Esophagus muscularis mucosa (tissue), 4 donors: ENCODE measurements at places on chromosomes 1 and 21. TPM values are rescaled to one million over a fixed set of nuclear protein-coding genes. Genes with fewer than 3 reads are reported as not detected.

- DNase-seq, result no peak
Measured at GRCh38 chr1:226408285-226409184, 642 bp upstream of the PARP1 start.

Gene C1orf87
- not detected for total RNA-seq

DNA sequence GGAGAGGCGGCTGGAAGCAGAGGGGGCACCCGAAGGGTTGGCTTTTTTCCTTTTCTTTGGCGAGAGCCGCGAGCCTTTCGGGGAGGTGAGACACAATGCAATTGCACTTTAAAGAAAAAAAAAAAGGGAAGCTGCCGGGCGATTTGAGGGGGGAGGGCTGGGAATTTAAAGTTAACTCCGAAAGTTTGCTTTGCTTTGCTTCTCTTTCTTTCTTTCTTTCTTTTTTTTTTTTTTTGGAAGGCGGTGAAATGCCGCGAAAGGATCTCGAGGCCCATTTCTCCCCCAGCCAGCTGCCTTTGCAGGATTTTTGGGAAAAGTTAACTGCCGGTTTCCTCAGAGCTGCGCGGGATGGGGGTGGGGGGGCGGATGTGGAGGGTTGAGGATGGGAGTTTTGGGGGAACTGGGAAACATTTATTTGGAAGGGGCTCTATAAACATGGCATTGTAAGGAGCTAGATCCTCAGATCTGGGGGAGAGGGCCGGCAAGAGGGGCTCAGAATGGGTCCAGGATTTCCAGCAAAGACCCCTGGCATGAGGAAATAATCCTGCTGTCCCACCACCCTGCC, 997 bp downstream of the ZNF362 start:
- DNase-seq, result no peak

DNA sequence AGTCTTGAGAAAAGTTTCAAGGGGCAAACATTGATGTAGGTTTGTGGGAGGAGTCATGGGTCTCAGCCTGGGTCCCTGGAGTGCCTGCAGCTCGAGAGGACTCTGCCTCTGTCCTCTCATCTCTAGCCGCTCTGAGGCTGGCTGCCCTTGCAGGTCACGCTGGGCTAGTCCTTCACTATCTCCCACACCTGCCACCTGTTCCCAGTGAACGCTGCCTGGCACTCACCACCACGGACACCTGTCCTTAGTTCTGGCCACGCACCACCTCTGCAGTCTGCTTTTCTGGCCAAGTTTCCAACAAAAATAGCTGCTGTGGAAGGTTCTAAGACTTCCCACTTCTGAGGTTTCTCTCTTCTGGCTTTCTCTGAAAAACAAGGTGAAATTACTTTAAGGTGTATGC, 52.5 kb downstream of the SH3BGR start:
- DNase-seq, result no peak
